ENCODE measurements at places on chromosomes 7 and 10.
A peak's percentile ranks its signal among the peaks of the same experiment; 100 is the strongest.

GRCh38 chr10:29285624-29286051 lies 3.2 kb upstream of the LYZL1 start:
- DNase-seq: no peak

DNA sequence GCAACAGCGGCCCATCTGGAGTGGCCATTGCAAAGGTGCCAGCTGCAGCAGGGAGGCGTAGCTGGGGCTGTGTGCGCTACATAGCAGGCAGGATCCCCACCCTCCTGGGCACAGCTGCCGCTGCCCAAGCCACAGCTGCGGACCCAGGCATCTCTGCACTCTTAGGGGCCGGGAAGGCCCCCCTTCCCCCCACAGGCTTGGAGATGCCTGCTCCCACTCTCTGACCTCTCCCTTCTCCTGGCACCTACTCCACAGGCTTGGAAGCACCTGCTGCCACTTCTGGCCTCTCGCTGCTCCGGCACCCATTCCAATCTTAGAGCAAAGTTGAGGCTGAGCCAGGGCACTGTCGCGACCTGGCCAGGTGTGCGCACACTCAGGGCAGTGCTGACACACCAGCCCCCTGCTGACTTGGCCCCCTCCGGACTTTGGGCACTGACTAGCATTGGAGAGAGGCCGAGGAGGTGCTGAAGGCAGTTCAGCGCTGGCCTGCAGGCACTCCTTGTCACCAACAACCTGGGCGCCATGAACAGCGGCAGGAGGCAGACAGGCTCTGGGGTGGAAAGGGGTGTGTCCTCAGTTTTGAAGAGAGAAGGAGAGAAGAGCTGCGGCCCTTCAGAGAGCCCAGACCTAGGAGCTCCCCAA lies 18.4 kb downstream of the RBM48 start:
- DNase-seq: no peak

- no peak for DNase-seq
Observed at GRCh38 chr10:86253091-86254072, 113.2 kb downstream of the GRID1 start.

DNA sequence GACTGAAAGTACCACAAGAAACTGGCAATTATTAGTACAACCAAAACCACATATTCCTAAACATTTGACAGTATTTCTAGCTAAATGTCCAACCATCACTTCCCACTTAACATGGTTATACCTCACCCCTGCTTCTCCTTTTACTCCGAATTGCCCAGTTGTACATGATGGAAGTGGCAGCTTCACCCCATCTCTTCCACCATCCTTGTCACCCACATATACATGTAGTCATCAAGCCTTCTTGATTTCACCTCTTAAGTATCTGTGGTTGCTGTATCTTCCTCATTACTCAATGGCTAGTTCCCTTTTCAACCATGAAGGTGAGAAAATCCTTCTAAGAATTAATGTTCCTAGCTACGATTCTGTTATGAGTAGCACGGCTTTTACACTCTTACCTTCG lies 388.2 kb downstream of the CALN1 start:
- no peak for DNase-seq

- DNase-seq: no peak
Observed at GRCh38 chr7:1421946-1422345, 37.3 kb downstream of the MICALL2 start.

DNA sequence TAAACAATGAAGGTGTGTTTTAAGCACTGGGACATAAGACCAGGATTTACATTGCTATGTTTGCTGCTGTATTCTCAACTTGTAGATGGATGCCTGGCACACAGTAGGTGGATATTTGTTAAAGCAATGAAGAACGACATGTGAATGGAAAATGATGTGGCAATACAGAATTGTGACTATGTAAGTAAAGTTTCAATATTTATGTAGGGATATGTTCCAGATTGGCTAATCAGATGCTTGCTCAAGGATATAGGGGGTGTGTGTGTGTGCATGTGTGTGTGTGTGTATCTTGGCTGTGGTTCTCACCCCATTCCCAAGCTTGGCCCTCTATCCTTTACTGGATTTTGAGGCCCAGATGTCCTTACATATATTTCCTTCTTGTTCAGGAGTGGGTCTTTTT lies 42.7 kb upstream of the LAMB1 start:
- no peak for DNase-seq

DNA sequence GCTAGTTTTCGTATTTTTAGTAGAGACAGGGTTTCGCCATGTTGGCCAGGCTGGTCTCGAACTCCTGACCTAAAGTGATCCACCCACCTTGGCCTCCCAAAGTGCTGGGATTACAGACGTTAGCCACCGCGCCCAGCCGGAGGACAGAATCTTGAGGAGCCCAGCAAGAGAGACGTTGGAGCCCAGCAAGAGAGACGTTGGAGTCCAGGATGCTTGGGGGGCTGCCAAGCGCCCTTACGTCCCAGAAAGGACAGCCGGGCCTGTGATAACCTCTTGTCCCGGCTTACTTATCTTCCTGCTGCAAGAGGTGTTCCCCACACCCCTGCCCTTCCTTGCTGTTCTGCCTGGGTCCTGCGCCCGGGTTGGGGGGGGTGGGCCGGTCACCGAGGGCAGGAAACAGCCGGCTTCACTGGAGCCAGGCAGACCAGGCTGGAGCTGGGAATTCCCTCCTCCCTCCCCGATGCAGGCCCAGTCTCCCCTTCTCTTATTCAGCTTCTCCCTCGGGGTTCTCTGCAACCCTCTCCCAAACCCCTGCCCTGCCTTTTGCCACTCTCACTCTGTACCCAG lies 1.9 kb upstream of the EPHB4 start:
- DNase-seq: no peak

DNA sequence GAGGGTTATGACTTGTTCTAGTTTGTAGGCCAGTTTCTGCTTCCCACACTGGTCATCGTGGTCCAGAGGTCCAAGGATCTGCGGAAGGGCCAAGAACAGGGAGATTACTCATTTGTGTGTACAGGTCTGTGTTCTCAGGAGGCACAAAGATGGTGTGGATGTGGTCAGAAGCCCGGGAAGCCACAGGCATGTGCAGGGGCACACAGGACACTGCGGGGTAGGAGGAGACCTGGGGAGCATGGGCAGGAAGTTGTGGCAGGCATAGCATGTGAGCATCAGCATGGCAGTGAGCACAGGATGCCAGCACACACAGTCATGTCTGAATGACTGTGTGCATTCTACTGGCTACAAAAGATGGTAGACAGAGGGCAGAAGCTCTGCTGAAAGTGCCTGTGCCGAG lies 445.8 kb downstream of the PLXNA4 start:
- no peak for DNase-seq

DNA sequence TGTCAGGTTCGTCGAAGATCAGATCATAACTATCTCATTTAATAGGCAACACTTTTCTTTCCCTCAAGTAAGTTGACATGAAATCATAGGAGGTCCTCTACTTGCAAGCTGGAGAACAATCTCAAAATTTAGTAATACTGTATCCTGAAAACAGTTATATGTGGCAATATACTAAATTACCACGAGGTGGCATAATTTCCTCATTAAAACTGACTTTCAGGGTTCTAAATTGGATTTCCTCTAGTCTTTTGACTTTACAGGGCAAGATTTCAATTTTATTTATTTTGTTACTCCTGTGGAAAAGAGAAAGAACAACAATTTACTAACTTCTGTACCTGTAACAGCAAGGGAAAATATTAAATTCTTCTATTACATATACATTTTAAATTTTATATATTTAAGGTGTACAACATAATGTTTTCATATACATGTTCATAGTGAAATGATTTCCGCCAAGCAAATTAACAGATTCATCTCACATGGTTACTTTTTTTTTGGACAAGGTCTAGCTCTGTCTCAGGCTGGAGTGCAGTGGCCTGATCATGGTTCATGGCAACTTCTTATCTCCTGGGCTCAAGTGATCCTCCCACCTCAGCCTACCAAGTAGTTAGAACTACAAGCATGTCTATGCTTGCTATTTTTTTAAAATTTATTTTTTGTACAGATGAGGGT lies 53.4 kb upstream of the CYP2C18 start:
- DNase-seq: peak; percentile 34

DNA sequence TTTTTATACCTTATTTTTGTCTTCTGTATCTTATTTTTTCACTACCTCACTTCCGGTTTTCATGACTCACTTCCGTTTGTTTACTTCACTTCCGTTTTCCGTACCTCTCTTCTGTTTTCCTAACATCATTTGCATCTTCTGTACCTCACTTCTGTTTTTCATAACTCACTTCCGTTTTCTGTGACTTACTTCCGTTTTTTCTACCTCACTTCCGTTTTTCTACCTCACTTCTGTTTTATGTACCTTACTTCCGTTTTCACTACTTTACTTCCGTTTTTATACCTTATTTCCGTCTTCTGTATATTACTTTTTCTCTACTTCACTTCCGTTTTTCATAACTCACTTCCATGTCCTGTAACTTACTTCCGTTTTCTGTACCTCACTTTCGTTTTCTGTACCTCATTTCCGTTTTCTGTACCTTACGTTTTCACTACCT lies 492.5 kb upstream of the AKR1E2 start:
- no peak for DNase-seq

DNA sequence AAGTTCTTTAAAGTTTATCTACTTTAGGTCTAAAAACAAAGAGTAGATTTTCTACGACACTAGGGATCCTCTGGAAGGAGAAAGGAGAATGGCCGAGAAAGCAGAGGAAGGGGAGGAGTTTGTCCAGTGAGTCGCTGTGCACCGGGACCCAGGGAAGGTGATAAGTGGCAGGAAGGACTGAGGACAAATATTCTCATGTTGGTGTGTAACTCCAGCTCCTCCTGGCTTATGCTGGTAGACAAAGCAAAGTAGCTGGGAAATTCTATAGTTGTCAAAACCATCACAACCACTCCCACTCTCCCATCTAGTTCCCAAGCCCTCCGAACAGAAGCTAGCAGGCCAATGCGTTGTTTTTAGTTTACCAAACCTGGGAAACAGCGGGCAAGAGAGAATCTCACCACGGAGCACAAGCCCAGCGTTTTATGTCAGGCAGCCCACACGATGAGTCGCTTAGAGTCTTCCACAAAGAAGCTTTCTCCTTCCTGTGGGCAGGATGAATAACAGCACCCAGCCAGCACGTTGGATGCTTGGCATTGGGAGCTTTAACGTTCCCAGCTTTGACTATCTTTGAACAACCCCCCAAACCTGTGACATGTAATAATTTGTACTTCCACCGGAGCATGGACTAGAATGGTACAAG lies 32.9 kb upstream of the JCAD start:
- DNase-seq: no peak

DNA sequence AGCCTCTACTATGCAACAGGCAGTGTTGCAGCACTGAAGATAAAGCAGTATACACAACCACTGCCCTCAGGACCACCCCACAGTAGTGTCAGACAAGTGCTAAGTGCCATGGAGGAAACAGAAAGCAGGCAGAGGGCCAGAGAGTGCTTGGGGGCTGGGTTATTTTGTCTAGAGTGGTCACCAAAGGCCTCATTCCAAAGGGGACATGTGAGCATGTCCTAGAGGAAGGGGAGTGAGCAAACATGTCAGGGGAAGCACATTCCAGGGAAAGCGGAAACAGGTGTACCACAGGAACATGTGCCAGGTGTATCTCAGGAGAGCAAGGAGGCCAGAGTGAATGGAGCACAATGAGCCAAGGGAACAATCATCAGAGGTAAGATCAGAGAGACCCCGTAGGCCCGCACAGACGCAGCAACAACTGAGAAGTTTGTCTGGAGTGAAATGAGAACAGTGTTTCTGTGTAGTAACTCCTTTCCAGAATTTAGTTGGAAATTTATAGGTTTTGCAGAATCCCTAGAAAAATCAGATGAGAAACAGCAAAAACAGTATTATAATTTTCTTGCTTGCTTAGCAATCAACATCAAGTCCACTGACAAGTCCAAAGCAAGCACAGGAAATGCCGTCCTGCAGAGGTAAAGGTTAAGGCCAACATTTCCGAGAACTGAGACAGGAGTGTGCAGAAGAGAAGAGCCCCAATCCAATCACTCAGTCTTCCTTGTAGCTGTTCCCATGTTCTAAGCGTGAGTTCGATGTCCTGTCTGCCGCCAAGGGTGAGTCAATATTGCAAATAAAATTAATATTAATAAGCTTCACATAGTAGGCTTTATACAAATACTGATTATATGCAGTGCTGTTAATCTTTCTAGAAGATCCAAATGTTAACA lies 67.3 kb downstream of the SGMS1 start:
- DNase-seq: no peak

GRCh38 chr10:102085336-102085735 lies 20.2 kb downstream of the HPS6 start:
- no peak for DNase-seq
